NCI-H460 (cell line): ENCODE measurements at places on chromosomes 5 and 9.

DNA sequence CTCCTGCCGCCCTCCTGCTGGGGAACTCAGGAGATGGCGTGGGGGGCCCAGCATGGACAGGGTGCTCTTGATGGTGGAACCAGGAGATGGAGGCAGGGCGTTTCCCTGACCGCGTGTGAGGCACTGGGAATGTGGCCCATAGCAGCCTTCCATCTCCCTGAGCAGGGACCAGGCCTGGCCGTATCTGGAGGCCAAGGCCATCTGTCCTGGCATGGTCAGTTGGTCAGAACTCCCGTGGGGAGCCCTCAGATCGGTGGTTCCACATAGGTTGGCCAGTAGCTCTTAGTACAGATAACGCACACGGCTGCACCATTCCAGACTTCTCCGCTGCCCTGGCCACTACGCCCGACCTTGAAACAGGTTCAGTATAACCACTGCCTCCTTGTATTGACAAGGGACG lies 77.6 kb downstream of the KCNT1 start:
- DNase-seq = no peak

- no peak for DNase-seq
These were observed 190.8 kb upstream of the SEMA6A start for GRCh38 chr5:116765441-116765840.

DNA sequence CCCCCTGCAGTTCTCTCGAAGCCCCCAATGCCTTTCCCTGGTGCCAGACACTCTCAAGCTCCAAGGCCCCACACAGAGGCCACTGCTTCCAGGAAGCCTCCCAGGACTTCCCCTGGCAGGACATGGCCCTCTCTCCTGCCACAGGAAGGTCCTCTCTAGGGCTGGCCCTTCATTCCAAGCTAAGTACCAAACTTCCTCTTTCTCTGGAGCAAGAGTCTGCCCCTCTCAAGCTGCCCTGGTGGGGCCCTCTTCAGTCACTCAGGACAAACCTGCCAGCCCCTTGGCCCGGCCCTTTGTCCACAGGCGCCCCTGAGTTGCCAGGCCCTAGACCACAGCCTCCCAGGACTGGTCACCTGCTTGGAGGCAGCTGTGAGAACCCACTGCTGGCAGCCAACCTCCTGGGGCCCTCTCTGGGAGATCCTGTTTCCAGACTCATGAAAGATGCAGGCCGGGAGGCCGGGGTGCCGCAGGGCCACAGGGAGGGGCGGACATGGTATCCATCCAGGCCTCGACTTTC lies 6.6 kb downstream of the NINJ1 start:
- DNase-seq = no peak

GRCh38 chr9:99807956-99808355 lies 13.7 kb upstream of the NR4A3 start:
- no peak for DNase-seq

DNA sequence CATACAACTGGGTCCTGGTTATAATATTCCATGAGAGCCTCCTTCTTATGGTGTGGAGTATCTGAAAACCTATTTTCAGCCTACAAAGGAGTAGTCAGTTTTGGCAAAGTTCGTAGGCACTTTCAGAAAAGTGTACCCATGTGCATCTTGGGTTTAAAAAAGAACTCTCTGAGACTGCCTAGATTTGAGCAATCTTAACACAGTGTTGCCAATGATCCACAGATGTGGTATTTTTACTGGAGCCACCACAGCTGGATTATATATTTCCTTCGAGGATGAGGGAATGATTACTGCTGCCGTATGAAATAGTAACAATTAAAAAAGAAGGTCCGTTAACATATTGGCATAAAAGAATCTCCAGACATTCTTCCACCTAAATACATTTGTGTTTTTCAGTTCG lies 1.1 kb downstream of the PALM2AKAP2 start:
- no peak for DNase-seq

GRCh38 chr5:61953913-61954312 lies 352.1 kb upstream of the KIF2A start:
- no peak for DNase-seq
